ENCODE measurements at places on chromosomes 12 and 14.

GRCh38 chr12:14244876-14245669 lies 120.4 kb upstream of the ATF7IP start:
- DNase-seq, result no peak

- no peak for DNase-seq
Observed at GRCh38 chr12:23795494-23795893, 154.0 kb downstream of the SOX5 start.

DNA sequence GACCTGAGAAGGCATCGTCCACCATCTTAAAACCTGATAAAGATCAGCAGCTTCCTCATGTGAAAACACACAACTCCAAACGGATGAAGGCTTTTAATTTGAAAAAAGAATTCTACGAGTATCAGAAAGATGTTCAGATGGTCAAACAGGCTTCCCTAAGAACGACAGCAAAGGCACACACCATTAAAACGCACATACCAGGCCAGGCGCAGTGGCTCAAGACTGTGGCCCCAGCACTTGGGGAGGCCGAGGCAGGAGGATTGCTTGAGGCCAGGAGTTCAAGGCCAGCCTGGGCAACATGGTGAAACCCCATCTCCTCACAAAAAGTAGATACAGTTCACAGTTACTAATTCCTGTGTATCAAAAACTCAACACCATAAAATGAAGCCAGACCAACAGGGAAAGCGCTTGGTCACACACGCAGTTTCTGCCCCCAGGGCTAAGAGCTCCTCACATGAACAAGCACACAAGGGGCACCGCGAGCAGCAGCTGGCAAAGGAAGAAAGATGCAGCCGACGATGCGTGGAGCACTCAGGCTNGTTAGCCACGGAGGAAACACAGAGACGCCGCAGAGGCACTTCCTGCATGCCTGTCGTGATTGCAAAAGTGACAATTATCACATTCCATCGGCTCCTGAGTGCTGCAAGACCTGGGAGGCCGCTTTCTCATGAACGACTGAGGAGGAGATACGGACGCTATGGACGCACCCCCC lies 78.0 kb downstream of the NOC4L start:
- DNase-seq, result no peak

DNA sequence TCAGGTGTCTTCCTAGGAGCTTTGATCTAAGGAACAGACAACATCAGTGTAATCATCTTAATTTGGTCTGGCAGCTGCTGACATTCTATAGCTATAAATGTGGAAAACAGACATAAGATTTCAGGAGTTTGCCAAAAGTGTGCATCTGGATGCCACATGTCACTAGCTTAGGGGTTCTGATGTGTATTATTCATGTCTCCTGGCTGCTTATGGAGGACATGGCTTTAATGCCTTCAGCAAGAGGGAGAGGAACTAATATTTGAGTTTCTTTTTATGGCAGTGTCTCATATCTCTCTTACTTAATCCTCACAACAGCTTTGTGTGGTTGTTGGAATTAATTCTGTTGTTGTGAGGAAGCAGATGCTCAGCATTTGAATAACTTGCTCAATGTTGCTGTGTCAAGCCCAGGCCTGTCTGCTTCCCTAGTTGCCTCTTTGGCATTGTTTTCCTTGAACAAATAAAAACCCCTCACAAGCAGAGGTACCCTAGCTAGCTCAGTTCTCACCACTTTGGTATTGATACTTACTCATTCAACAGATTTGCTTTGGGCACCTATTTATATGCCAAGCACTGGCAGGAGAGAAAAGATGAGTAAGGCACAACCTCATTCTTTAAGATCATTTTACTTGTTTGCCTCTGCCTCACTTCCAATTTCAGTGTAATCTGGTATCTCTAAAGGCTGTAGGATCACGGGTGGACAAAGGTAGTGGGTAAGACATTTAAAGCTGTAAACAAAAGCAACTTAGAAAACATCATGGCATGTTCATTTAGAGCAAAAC lies 39.8 kb upstream of the EID3 start:
- DNase-seq, result no peak

GRCh38 chr14:36254020-36254624 lies 66.3 kb downstream of the MBIP start:
- DNase-seq, result no peak

DNA sequence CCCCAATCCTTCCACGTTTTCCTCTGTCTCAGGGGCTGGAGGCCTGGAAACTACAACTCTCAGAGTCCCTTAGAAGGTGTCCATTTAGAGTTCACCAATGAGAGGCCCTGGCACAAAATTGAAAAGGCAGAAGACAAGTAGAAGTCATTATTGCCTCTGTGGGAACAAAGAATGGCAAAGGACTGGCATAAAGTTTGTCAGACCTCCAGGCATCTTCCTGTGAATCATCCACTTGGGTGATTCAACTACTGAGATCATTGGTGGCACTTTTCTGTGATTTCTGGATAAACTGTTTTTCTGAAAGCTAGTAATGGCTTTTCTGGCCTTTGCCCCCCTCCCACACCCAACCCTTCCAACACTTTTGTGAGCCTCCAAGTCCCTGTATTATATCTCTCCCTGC lies 42.6 kb upstream of the C12orf42 start:
- DNase-seq, result no peak

- peak; percentile 74 for DNase-seq
Observed at GRCh38 chr14:60980811-60981632, at the start of the genes SLC38A6 and TRMT5. Gene SLC38A6, plus strand, starts transcription at chr14:60981245. Its CDS starts 33 bp downstream, at chr14:60981278. Gene TRMT5, minus strand, starts transcription at chr14:60981079. Its CDS starts 106 bp downstream, at chr14:60980973.

DNA sequence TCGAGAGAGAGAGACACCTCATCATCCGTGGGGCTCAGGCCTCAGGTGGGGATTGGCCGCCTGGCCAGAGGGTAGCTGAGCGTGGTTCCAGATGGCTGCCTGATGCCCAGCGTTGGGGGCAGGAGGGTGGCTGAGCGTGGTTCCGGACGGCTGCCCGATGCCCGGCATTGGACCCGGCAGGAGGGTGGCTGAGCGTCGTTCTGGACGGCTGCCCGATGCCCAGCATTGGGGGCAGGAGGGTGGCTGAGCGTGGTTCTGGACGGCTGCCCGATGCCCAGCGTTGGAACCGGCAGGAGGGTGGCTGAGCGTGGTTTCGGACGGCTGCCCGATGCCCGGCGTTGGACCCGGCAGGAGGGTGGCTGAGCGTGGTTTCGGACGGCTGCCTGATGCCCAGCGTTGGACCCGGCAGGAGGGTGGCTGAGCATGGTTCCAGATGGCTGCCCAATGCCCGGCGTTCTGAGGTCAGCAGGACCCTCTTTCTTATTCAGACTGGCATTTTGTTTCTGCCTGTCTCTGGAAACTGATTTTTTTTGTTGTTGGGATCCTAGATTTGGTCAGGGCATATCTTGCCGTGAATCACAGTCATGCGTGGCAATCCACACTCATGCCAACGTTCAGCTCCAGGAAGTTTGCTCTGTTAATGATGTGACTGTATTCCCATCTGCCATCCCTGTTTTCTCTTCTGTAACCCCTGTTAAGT lies 40.7 kb downstream of the GALNT9 start:
- DNase-seq, result no peak

DNA sequence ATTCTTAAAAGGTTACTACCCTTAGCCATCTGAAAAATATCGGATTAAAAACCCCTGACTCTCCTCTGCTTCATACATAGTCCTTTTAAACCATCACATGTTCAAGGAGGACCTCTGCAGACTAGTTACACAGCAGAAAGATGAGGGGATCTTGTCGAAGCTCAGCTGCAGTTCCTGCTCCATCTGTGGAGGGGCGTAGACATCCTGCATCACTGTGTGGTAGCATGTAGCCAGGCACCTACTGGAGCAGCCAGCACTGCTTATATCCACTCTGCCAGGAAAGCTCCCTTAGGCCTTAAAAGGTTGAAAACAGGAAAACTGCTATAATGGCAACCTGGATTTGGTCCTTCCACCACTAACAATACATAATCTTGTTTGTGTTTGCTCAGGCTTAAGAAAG lies 57.6 kb upstream of the STRN3 start:
- DNase-seq, result no peak

DNA sequence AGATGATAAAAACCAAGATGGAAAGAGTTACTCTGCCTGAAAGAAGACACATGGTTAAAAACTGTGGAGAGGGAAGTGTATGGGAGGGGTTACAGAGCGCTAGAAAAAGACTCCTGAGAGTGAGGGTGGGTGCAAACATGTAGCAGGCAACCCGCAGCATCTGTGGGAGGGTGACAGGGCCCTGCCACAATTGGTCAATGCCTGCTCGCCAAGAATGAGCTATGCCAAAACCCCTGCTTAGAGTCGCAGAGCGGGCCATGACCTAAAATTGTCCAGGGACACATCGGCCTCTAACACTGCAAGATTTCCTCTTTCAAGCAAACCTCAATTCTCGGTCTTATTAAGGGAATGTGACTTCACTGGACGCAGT lies 700 bp downstream of the PRKAG1 start:
- DNase-seq, result no peak

DNA sequence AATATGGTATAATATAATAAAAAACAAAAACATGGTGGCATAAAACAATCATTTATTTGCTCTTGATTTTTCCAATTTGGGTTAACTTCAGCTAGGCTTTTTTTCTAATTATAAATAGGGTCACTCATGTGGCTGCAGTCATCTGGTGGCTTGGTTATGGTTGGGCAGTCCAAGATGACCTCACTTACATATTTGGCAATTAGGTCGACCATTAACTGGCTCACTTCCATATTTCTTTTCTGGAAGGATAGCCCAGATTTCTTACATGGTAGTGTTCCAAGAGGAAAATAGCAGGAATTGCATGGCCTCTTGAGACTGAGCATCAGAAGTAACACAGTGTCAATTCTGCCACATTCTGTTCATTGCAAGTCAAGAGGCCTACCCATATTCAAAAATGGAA lies 153.4 kb downstream of the FUT8 start:
- DNase-seq, result no peak

- DNase-seq, result no peak
Observed at GRCh38 chr14:92513204-92513965, at the start of gene RIN3. Gene RIN3, plus strand, starts transcription at chr14:92513781. Its CDS starts 152 bp downstream, at chr14:92513933.

DNA sequence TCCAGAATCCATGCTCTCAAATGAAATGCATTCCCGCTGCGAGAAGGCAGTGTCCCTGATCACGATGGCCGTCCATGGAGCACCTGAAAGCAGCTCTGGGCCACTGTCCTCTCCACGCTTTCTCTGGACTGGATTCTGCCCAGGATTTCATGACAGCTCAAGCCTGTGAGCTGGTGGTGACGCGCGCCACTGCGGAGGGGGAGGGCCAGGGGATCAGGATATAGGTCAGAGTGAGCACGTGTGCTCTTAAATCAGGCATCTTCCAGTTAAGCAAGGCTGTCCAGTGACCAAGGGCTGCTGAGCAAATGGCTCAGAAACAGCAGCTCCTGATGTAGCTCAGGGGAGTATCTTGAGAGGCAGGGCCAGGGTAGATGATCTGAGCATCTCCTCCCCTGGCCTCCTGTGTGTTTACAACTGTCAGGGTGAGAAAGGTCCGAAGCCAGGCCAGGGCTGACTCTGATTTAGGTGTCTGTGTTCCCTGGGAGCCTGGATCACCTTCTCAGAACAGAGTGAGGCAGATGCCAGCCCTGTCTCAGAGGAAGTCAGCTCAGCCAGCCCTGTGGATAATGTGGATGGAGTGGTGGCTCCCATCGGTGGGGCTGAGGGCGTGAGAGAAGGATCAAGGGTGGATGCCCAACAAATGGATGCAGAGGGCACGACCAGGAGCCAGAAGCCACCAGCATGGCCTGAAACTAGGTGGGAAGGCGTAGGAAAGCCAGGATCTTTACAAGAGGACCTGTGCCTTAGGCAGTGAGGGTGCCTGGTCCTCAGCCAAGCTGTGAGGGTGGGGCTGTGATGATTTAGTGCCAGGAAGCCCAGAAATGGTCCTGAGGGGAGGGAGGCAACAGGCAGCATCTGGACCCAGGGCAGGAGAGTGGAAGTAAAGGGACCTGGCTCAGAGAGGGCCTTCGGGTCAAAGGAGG lies 55.3 kb downstream of the ELK3 start:
- DNase-seq, result no peak
